ENCODE measurements at places on chromosomes 6 and 20. TPM values are rescaled to one million over a fixed set of nuclear protein-coding genes. Genes with fewer than 3 reads are reported as not detected.

GRCh38 chr6:149482545-149483333 is 2.1 kb downstream of the ZC3H12D start:
- no peak for DNase-seq

DNA sequence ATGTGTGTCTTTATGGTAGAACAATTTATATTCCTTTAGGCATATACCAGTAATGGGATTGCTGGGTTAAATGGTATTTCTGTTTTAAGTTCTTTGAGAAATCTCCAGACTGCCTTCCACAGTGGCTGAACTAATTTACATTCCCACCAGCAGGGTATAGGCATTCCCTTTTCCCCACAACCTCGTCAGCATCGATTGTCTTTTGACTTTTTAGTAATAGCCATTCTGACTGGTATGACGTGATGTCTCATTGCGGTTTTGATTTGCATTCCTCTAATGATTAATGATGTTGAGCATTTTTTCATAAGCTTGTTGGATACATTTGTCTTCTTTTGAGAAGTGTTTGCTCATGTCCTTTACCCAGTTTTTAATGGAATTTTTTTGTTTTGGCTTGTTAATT is 5.3 kb upstream of the TASP1 start:
- no peak for DNase-seq

DNA sequence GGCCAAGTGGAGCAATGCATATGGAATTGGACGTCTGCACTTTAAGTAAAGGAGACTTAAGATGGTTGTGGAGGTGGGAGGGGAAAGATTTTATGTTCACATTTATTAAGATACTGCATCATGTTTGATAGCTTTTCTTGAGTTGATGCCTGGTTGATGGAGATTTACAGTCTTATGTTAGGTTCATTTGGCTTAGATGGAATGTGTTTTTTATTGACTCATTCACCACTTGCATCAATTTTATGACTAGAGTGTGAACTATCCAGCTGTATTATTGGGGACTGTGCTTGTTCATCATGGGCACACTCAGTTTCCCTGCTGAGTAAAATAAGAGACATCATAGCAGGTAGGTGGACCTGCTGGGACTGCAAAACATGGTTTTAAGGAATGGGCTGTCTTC is 91.2 kb upstream of the SCP2D1 start:
- DNase-seq: no peak

SNAP25 gene
- 3.9 TPM for total RNA-seq

CGAS gene
- 47.6 TPM for total RNA-seq

Data from activated T-helper 1 cell treated with anti-CD3 and anti-CD28 coated beads, Interleukin-12 subunit alpha, Interleukin-12 subunit beta, Interleukin-2, Interleukin-4 antibody, amounts not matched to agents 30 ng/mL and 10 ng/mL and 1 ng/mL, durations not matched to agents 14 hours and 24 hours and 36 hours (primary cell).